ENCODE measurements at places on chromosomes 3 and 15.

GRCh38 chr3:194725346-194725745 lies 39.7 kb downstream of the FAM43A start:
- DNase-seq, result no peak

DNA sequence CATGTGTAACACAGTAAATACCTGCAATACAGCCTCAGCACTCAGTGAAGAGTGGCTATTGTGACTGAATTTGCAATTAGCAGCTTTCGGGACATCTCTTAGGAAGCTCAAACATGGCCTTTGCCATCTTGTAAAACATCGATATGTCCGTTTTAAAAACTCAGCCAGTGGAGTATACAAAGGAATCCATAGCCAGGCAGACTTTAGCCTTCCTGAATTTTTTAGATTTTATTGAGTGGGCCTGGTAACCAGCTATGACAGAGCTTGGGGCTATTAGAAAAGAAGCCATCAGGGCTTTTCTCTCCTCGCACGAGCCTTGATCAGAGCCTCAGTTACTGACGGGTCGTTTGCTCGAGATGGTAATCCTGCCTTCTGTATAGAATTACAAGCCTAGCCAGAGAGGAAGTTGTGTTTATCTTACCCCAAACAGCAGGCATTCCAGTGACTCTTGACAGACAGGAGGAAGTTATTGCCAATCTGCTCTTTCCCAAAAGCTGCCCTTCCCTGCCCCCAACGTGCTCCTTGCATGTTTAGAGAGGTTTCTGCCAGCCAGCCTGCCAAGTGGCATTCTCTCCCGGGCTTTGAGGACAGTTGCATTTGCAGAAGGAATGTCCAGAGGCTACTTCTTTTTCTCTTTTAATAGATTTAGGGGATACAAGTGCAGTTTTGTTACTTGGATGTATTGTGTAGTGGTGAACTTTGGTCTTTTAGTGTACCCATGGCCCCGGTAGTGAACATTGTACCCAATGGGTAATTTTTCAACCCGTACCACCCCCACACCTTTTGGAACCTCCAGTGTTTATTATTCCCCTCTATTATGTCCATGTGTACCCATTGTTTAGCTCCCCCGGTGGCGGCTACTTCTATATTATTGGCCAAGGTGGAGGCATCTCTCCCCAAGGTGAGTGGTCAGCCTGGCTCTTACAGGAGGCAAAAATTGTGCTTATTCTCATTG lies 40.6 kb downstream of the ITPR1 start:
- DNase-seq, result no peak

GRCh38 chr15:29820394-29821154 lies 1.7 kb downstream of the TJP1 start:
- DNase-seq, result no peak

DNA sequence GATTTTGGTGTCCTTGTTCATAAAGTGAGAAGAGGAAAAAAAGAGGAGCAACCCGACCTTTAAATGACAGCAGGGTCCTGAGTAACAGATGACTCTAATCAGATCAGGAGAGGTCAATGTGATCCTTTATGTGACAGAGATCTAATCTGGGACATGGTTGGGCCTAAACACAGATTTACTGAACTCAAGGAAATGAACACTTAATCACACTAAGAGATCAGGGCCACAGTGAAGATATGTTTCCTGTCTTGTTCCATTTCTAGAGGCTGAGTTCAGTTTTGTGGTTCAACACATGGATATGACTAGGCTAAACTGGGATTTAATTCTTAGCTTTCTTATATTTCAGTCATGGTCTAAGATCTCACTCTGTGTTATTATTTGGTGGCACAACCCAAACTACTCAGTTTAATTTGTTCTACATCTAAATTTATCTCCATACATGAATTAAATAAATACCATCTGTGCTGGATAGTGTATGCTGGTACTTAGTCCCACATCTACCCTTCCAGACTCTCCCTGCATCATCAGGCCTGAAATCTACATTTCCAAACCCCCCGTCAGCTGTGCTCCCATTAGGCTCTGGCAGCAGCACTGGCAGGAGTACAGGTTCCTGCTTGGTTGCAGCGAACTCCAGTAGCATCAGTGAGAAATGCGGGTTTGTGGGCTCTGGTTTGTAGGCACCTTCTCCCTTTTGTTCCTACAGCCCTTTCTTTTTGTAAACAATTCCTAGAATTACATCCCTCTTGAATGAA lies 22.6 kb downstream of the SFMBT1 start:
- DNase-seq, result no peak

DNA sequence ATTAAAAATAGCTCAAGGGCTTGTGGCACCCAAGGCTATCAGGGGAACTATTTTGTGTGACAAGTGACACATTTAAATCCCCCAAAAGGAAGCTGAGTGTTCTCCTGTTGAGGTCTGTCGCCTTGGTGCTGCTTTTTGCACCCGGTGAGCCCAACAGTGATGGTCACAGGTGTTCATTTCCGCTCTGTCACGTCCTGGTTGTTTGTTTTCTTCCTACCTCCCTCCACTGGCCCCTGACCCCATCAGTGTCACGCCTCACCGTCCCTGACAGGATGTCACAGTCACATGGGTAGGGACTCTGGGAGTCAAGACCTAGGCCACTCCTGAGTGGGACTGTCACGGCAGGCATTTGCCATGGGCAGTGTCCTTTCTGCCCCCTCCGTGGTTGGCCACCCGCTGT lies 11.2 kb downstream of the SLCO3A1 start:
- no peak for DNase-seq

DNA sequence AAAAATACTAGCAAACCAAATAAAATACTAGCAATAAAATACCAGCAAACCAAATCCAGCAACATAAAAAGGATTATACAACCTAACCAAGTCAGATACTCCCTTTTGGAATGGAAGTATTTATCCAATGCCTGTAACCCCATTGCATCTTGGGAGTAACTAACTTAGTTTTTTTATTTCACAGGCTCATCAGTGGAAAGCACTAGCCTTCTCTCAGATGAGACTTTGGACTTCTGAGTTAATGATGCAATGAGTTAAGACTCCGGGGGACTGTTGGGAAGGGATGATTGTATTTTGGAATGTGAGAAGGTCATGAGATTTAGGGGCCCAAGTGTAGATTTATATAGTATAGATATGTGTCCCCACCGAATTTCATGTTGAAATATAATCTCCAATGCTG lies 41.2 kb downstream of the POLQ start:
- no peak for DNase-seq

- DNase-seq, result no peak
Observed at GRCh38 chr15:84645496-84645895, 8.6 kb downstream of the WDR73 start.

DNA sequence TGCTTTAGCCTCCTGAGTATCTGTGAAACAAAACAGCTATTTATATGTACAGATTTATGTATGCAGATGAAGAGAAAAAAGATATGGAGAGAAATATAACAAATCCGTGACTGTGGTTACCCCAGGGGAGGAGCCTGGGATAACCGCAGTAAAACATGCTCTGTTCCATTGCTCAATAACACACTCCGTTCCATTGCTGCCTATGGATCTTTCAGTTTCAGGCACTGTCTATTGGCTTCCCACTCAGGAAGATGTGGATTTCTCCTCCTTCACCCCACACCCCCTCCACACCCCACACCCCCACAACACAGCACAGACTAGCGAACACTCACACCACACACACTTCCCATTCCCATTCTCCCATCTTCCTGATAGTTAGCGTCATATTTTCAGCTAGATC lies 47.9 kb downstream of the CDCP1 start:
- DNase-seq, result no peak

DNA sequence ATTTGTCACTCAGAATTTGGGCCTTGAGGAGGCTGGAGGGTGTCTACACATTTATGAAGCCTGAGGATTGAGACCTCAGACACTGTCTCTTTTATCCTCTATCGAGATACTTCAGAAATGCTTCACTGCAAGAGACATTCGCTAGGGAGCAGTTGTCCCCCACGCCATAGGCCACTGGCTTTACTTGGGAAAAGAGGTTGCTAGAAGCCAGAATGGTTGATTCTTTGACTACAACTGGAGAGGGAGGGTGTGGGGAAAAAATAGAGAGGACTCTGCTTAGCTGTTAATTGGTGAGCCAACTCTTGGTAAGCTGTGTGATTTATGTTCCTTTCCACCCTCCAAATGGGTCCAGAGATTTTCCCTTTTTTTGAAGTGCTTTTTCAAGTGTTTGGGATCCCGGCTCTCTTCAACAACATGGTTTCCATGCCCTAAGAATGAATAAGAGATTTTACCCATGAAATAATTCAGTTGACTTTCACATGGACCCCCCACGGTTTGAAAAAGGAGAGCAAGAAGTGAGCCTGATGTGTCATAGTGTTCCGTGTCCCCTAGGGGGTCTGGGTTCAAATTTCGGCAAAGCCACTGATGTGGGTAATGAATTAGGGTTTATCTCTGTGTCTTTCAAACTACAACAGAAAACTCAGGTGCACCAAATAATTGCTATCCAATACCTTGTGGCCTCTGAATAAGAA lies 2.7 kb downstream of the BOC start:
- DNase-seq, result no peak

DNA sequence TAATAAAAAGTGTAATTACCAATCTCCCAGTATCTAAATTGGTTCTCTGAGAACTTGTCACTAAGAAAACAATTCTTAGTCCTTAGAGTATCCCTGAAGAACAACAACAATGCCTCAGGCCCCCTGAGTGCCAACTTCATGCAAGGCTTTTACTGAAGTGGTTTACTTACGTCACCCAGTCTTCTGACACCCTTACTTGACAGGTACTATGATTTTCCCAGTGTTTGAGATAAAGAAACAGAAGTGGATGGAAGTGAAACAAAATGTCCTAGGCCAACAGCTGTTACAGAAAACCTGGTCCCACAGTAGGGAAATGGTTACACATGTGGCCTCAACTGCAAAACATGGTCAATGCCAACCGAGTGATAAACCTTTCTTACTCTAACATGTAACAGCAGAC lies 331.1 kb downstream of the FOXP1 start:
- no peak for DNase-seq

- DNase-seq, result no peak
Observed at GRCh38 chr15:85760531-85761371, 34.0 kb downstream of the KLHL25 start.

GRCh38 chr3:126895178-126896066 lies 87.5 kb upstream of the PLXNA1 start:
- no peak for DNase-seq

DNA sequence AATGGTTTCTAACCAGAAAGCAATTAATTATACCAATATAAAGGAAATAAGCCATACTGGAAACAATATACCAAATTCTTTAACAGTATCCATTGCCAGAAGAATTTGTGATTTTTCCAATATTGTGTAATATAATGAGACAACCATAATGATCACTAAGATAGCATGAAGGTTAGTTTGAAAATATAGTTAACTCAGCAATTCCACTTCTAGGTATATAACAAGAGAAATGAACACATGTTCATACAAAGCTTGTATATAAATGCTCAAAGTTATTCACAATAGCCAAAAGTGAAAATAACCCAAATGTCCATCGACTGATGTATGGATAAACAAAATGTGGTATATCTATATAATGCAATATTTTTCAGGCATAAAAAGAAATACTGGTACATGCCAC lies 369.1 kb downstream of the TBC1D5 start:
- no peak for DNase-seq

DNA sequence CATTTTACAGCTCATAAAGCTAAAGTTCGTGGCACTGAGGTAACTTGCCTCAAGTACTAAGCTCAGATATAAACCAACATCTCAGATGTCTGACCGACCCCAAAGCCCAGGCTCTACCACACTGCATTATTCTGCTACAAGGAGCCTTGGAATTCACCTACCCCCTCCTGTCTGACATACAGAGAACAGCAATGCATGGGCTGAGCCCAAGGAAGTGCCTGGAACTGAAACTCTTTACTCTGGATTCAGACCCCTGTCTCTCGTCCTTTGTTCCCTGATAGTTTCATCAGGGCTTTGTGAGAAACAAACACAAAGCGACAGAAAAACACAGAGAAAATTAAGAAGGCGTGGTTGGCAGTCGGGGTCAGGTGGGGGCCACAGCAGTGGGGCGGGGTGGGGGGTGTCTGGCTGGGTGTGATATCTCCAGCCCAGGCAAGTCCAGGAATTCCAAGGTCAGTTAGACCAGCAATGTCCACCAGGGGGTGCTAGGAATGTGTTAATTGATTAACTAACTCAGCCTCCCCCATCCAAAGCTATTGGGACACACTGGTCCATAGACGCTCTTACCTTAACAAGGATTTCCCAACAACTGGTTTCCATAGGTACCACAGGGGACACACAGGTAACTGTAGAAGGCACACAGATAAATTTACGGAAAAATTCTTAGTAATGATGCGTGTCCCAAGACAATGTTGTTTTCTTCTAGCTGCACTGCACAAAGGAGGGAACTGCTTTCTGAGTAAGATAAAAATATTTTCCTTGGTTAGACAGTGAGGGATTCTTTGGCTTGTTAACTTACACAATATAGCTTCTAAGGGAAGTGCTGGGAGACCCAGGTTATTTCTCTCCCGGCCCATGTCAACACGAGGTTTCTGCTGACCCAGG lies 18.8 kb upstream of the SSUH2 start:
- DNase-seq, result no peak
